Right renal cortex interstitium (tissue), 3 donors: ENCODE measurements at places on chromosomes 7 and 10. TPM values are rescaled to one million over a fixed set of nuclear protein-coding genes. Genes with fewer than 3 reads are reported as not detected.

HOXA7 gene
- polyA plus RNA-seq: 26.1 TPM

GRCh38 chr7:100100420-100101015 is 679 bp downstream of the MCM7 start:
- DNase-seq: peak; percentile 93

AKR1B15 gene
- polyA plus RNA-seq: 0.11 TPM

DNA sequence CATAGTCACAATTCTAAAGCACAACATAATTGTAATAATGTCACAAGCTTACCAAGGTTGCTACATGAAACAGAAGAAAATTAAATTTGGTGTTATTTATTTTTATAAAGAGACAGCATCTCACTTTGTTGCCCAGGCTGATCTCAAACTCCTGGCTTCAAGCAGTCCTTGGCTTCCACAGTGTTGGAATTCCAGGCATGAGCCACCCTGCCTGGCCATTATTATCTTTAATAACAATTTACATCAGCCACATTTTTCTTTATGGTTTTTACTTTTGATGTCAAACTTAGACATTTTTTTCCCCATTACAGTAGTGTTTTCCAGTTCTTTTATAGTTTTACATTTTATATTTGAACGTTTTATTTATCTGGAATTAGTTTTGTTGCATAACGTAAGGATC is 46.7 kb downstream of the BMPR1A start:
- no peak for DNase-seq

DNA sequence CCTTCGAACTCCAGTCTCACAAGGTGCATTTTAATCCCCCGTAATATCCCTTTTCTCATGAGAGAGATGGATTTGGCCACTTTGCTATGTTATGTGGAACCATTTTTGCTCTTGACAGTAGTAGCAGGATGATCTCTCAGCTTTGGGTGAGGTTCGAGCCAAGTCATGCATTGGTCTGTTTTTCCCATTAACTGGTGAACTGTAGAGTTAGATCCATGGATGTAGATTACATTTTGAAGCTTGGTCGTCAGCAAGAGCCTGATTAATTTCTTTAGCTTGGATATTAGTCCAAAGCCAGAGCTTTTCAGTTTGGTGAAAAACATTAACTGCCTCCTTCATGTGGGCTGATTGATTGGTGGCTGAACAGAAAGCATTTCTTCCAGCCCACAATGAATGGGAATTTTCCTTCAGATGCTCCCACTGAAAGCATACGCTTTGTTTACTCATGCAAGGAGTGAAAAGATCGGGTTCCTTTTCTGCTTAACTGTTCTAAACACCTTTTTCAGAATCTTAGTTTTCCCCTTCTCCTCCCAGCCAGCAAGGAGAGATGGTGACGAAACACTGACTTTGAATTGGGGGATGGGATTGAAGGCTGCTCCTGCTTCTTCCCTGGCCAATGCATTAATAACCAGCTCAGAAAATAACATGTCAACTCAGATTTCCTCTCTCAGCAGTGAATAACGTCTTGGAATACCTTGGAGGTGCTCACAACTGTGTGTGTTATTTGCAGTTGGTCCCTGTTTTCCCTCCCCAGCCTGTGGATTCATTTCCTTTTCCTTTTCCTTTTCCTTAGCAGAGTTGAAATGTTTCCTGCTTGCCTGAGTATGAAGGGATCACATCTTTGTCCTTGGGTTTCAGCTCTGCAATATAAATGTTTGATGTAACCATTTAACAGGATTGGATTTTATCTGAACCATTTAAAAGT is 351.8 kb upstream of the FZD8 start:
- DNase-seq: no peak

DNA sequence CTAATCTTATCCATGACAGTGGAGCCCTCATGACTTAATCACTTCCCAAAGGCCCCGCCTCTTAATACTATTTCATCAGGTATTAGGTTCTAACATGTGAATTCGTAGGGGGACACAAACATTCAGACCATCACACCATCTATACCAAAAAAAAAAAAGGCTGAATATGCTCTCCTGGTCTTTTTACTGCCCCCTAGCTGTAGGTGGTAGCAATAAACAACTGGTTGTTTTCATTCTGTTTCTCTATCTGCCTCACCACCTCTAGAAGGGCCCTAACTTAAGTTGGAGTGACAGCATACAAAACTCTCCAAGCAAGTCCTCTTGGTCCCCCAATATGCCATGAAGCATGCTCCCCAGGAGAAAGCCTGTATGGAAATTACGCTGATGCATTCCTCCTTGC is 94.1 kb downstream of the GRM8 start:
- DNase-seq: no peak

GRCh38 chr10:116665541-116666125 is 44.9 kb downstream of the PNLIPRP2 start:
- no peak for DNase-seq

DNA sequence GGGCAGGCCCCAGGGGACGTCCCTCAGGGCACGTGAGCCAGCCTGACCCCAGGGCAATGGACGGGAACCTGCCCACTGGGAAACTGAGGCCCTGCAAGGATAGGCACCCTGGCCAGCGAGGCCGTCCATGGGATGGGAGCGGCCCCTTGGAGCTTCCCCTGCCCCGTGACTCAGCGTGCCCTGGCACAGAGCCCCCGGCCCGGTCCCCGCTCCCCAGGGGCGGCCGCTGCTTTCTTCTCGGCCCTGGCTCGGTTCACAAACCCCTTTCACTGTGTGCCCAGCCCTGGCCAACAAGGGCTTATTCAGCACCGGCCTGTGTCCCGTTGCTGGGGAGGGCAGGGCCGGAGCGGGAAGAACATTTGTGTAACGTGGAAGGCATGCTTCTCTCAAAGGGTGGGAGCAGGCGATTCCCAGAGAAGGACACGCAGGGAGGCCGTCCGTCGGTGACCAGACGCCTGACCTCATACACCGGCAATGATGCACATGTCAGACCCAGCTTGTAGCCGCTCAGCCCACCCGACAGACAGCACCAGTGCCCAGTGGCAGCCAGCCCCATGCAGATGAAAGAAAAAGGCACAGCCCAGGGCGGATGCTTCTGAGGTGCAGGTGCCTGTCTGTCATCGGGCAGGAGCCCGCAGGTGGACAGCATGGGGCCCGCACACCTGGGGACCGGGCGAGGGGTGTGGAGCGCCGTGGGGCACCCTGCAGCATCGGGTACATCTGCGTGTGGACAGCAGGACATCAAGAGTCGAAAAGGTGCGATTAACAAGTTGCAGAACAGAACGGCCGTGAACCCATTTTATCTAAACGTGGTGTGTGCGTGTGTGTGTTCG is 94.5 kb downstream of the PDGFA start:
- DNase-seq: no peak

IKZF1 gene
- polyA plus RNA-seq: 1.2 TPM

EN2 gene
- 0.04 TPM for polyA plus RNA-seq

DNA sequence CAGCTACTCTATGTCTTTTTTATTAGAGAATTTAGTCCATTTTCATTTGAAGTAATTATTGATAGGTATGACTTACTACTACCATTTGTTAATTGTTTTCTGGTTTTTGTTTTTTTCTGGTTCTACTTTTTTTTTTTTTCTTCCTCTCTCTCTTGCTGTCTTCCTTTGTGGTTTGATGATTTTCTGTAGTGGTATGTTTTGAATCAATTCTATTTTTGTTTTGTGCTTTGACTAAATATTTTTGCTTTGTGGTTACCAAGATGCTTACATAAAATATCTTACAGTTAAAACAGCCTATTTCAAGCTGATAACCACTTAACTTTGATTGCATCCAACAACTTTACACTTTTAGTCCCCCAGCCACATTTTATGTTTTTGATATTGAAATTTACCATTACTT is 3.3 kb upstream of the OR2F2 start:
- no peak for DNase-seq
